GM18507 (cell line): ENCODE measurements at places on chromosomes 2 and 18.

DNA sequence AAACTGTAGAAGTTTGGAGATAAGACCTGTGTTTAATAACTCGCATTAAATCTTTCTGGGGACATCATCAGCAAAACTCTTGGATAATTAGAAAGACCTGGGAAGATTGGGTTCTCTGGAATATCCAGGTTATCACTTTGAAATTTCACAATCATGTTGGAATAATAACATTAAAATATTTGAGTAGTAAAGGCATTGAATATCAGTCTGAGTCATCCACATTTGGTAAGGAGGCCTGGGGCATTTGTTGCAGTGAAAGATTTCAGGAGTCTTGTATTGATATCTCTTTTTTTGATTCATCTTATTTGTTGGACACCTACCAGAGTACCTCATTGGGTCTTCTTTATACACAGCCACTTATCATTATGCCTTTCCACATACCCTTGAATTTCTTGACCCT is 95.9 kb downstream of the EPB41L5 start:
- DNase-seq, result no peak

DNA sequence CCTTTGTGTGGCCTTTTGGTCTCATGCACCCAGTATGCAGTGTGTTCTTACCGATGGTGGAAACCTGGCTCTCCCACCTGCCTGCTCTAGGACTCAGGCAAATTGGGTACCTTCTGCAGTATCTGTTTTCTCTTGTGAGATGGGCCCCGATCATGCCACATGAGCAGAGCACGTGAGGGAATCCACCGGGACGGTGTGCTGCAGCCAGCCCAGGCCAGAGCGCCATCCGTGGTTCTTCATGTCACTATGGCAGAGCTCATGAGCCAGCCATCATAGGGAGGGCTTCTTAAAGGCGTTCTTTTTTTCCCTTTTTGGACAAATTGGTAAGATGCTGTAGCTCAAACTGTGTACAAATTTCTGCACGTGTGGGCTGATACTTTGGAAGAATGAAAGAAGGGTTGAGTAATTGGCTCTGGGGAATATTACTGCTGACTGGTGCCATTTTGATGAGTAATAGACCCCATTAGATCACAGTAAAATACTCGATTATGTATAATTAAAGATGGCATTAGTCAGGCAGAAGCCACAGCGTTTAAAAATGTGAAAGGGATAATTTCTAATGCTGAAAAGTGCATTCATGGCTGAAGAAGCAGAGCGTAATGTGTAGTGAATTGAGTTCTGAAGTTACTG is 19.2 kb downstream of the SH3RF3 start:
- no peak for DNase-seq

GRCh38 chr2:43133336-43133707 is 93.1 kb downstream of the ZFP36L2 start:
- DNase-seq, result no peak

DNA sequence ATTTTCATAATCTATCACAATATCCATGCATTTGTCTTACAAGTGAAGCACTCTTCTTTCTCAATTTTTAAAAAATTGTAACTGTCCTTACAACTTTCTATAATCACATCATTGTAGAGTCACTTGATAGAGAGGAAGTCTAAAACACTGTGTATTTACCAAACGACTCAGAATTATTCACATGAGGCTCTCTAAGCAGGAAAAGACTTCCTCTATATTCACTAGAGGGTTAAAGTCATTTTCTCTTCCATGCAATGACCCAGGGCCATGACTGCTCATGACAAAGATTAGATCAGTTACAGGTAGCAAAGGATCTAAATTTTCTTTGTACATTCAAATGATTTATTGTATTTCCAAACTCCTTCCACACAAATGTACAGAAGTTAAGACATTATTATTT is 9.0 kb upstream of the SLC1A4 start:
- no peak for DNase-seq

- DNase-seq, result no peak
Observed at GRCh38 chr2:13067508-13067907, 350.8 kb downstream of the TRIB2 start.

GRCh38 chr2:85152895-85153294 is 19.7 kb downstream of the TCF7L1 start:
- DNase-seq, result no peak

DNA sequence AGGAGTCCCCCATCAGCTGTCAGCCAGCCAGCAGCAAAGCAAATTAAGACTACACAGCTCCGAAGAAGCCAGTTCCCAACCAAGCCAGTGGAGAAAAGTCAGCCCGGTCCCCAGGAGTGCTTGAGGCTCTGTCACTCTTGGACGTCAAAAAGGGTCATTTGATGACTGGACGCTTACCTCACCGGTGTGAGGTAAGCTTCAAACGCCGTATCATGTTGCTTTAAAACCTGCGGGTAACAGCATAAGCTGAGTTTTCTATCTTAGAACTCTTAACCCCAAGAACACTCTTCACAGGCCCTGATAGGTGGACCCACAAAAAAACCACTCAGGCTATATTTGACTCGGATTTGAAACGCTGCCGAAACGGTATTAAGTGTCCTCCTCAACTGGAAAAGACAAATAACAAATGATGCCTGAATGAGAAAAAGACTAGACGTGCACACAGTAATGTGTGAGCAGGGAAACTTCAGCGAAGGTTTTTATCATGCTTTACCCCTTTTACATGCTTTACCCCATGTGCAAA is 682 bp upstream of the LNPK start:
- no peak for DNase-seq

DNA sequence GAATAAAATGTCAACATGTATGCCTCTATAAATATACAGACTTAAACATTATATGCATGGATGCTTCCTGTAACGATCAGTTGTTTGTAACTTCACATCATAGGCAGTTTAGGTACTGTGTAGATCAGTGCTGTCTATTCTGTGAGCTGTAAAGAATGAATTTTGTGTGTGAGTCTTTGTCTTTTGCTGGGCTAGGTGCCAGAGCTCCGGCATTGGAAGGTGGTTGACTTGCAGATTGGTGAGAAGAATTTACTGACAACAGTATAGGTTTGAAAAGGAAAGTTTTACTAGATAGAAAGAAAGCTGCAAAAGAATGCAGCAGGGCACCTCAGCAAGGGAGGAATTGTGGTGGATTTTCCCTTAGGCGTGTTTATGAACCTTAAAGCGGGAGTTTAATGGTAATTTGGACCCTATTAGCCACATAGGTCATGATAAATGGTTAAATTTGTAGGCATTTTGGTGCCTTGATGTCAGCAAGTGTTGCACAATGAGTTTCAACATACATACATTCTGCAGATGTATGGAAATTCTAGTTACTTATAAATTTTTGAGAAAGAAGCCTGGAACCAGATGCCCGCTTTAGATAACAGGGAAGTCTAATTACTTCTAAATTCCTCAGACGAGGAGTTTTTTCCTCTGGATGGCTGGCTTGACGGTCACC is 6.7 kb upstream of the QPCT start:
- DNase-seq, result no peak

DNA sequence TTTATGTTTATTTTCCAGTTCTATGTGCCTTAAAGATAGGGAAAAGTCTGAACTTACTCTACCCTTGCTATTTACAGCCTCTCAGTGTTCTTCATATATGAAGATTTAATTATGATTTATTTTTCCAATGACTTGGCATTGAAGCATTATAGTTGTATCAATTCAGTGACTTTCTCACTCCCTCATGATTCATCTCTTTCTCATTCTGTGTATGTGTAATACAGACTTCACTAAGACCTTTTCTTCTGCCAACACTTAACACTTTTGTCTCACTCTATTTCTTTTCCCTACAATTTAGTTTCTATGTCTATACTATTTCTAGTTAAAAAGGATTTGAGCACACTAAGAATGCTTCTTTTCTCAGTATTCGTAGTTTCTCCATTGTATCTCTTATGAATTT is 1470.3 kb upstream of the ACVR2A start:
- no peak for DNase-seq

GRCh38 chr2:141162314-141162713 is 968.5 kb downstream of the LRP1B start:
- no peak for DNase-seq

- no peak for DNase-seq
Observed at GRCh38 chr2:170514140-170514539, 201.0 kb upstream of the SP5 start.

DNA sequence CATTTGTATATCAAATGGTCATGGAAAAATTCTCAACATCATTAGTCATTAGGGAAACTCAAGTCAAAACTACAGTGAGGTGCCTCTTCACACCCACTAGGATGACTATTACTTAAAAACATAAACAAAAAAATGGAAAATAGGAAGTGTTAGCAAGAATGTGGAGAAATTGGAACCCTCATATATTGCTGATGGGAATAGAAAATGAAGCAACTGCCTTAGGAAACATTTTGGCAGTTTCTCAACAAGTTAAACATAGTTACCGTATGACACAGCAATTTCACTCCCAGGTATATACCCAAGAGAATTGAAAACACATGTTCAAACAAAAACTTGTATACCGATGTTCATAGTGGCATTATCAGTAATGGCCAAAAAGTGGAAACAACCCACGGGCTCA is 18.1 kb upstream of the CYP26B1 start:
- DNase-seq, result no peak

DNA sequence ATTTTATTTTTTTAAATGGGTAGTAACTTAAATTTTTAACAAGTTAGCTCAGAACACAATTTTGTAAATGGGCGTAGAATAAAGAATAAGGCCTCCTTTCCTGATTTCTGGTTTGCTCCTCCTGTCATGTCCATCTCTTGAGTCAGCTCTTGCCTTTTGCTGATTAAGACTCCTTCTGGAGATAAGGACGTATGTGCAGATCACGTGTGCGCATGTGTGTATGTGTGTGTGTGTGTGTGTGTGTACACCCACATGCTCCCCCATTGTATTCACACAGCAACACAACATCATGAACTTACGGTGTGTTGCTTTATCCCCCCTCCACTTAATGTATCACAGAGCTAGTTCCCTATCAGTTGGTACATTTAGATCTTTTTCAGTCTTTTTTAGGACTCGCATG is 182.9 kb downstream of the PRKCE start:
- DNase-seq, result no peak

DNA sequence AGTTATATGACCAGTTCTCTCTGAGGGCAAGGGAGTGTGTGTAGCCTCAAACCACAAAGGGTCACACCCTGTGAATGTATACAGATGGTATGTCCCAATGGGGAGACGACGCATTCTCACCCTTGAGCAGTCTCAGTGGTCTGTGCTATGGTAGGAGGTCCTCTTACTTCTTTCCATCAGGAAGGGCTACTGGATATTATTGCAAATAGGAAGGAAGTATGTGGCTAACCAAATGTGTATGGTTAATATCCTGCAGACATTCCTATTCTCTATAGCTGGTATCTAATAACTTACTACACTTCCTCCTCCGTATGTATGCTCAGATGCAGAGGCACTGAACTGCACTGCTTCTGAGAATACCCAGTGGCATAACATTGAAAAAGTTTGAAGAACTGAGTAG is 306.7 kb upstream of the CCDC68 start:
- DNase-seq, result no peak
